ENCODE measurements at places on chromosomes 12 and 14.

- no peak for DNase-seq
Measured at GRCh38 chr12:8577879-8578278, 34.8 kb downstream of the AICDA start.

- no peak for DNase-seq
Measured at GRCh38 chr12:6553051-6553868, 2.6 kb downstream of the IFFO1 start.

GRCh38 chr12:109946913-109947312 is 46.8 kb downstream of the TCHP start:
- DNase-seq, result no peak

- DNase-seq, result peak; percentile 21
Measured at GRCh38 chr12:101642115-101643067, 47.6 kb downstream of the MYBPC1 start.

GRCh38 chr12:47781479-47782371 is 8.7 kb downstream of the SLC48A1 start:
- no peak for DNase-seq

GRCh38 chr14:88521818-88522217 is 33.0 kb downstream of the PTPN21 start:
- DNase-seq, result no peak

- DNase-seq, result no peak
Measured at GRCh38 chr12:6265038-6265405, 45.5 kb upstream of the PLEKHG6 start.

GRCh38 chr12:6928022-6928702 is 403 bp downstream of the ATN1 start:
- no peak for DNase-seq

DNA sequence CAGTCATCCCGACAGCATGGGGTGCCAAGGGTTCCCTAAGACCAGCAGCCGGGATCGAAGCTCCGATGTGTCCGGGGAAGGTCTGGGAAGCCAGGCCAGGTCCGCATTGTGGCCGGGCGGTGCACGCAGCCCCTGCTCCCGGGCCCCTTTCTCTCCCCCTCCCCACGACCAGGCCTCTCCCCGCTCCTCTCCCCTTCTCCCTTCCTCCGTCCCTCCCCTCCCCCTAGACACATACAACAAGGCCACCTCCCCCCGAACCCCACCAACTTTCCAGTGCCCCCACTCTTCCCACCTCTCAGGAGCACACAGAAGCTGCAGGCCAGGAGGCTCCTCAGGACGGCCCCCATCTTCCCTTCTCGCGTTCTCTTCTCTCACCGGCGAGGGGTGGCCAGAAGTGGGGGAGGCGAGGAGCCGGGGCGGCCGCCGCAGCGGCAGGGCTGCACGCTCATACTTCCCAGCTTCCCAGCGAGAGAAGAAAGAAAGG is 413 bp downstream of the LRP6 start:
- no peak for DNase-seq

DNA sequence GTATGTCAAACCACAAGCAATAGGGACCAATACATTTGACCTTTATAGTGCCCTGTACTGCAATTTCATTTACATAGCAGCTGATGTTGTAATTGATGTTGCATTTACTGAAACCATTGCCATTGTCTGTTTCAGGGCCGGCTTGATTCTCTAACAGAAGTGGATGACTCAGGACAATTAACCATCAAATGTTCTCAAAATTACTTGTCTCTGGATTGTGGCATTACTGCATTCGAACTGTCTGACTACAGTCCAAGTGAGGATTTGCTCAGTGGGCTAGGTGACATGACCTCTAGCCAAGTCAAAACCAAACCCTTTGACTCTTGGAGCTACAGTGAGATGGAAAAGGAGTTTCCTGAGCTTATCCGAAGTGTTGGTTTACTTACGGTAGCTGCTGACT is 216.0 kb downstream of the AKAP6 start:
- DNase-seq, result no peak

GRCh38 chr14:47040550-47040949 is 389.0 kb upstream of the RPL10L start:
- DNase-seq, result no peak
